ENCODE measurements at places on chromosomes 4 and X.

DNA sequence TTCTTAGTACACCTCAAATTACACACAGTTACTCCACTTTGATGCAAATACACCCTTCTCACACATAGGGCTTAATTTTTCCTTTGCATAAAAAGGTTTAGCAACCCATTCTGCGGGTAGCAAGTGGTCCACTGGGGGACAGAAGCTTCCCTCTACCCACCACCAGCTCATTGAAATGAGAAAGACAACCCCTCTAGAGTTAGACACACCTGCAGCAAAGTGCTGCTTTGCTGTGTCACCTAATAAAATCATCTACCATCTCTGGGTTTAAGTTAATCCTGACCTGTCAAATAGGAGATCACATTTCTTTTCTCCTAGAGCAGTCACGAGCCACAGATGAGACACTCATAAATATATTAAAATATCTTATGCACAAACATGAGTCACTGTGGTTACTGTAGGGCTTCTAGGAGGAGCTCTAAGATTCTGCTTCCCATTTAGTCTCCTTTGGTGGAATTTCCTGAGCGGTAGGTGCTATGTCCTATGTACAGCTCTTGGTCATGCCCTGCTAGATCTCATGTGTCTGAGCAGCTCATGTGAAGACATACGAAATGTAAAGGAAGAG, 11.9 kb downstream of the BMX start:
- DNase-seq = no peak

- DNase-seq = no peak
Measured at GRCh38 chr4:99483636-99484035, 27.2 kb upstream of the C4orf17 start.

DNA sequence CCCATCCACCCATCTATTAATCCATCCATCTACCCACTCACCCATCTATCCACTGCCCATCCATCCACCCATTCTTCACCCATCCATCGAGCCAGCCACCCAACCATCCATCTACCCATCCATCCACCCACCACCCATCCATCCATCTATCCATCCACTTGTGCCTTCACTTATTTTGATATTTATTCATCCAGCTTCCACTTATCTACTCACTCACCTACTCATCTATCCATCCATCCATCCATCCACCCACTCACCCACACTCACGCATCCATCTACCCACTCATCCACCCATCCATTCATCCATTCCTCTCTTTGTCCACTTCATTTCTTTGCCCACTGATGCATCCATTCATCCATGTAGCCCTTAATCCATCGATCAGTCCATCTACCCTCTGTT, 72.9 kb upstream of the AFAP1 start:
- no peak for DNase-seq

- DNase-seq = no peak
Measured at GRCh38 chr4:164012396-164013027, 518.0 kb downstream of the TMA16 start.

DNA sequence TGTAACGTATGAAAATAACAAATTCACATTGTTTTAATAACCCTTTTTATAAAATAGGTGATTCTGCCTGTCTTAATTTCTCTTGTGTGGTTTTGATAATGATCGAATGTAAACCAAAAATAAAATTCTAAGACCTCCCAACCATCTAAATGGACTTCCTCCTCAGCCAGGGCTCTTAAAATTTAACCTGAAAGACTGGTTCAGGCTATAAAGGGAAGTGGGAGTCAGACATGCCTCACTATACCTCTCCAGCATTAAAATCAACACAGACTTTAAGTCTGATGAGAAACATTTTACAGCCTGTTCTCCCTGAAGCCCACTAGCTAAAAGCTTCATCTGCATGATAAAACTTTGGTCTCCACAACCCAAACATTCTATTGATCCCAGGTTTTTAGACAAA, 97.6 kb upstream of the STIM2 start:
- no peak for DNase-seq

GRCh38 chrX:119482481-119483480, 14.5 kb downstream of the SLC25A5 start:
- DNase-seq = no peak

DNA sequence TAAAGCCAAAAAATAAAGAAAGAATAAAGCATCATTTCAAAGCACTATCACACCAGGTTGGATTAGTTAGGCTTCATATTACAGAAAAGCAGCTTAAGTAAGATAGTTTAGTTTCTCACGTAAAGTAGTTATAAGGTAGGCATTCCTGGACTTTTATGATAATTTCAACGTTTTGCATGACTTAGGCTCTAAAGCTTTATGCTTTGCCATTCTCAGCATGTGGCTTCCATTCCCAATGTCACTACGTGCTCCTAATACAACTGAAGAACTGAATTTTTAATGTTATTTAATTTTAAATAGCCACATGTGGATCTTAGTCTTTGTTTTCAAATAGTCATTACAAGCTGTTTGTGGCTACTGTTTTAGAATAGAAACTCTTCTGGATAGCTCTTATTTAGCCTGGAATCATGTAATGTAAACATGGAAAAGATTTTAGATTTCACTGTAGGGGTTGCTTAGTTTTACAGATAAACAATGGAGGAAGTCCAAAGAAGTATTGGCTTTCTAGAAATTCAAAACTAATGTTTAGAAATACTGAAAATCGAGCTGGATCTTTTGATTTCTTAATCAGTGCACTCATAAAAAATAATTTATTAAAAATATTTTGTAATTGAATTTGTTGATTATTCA, 710.0 kb downstream of the IL1RAPL1 start:
- no peak for DNase-seq

DNA sequence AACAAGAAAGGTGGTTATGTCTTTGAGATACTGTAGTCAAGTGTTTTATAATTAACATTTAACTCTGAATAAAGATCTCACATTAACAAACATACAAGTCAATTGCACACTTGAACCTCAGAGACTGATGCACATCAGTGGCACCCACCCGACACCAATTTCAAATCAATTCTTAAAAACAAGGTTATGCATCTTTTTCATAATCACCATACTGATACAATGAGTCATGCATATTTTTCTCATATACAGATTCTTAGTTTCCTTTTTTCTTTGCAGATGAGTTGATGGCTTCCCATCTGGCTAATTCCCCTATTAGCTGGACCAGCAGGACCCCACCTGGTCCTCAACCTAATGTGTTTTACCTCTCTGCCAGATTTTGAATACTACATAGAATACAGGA, 136.2 kb upstream of the RPL34 start:
- DNase-seq = no peak

DNA sequence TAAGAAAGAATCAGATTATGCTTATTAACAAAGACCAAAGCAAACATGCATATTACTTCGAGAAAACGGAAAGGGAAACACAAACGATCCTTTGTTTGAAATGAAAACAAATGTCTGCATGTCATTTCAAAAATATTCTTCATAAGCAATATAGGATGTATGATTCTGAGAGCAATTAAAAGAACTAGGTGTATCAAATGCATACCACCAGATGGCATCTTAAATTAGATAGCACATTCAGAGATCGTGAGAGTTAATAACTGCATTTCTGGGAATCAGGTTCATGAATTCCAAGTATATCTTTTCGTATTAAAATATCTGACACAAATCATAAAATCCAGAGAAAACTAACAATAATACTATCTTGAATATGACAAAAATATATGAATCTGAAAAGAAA, 159.5 kb downstream of the PPP3CA start:
- no peak for DNase-seq

DNA sequence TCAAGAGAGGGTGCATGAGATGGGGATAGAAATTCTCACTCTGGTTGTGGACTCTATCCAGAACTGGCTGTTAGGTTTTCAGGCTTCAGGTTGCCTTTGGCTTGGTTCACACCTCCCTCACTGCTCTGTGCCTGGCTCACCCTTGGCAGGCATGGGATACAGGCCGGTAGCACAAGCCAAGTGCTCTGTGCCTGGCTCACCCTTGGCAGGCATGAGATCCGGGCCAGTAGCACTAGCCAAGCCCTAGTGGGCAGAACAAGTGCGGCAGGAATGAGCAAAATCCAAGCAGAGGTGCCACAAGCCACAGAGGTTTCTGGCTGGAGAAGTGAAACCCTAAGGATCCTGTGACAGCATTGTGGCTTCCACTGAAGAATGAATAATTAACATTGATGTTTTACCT, 1642.3 kb downstream of the C4orf33 start:
- DNase-seq = no peak

GRCh38 chrX:129565046-129565650, 25.1 kb downstream of the OCRL start:
- DNase-seq = no peak

DNA sequence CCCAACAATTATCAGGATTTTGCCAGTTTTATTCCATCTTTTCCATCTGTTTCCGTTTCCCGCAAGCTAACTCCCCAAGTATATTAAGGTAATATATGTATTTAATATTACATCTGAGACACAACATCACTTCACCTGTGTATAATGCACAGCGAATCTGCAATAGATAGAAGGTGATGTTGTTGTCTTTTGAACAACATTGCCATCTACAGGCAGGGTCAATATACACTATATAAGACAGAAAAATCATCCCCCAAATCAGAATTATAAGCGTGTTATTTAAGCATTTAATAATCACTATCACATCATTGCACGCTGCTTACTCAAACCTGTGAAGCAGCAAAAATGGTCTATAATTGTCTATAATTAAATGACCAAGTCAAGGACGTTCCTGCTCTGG, 1115.5 kb downstream of the NLGN4X start:
- no peak for DNase-seq

GRCh38 chrX:154486396-154487207, at the start of gene UBL4A:
Gene UBL4A (minus strand): TSS chrX:154486615. CDS start chrX:154486584, 31 bp downstream.
- no peak for DNase-seq

- DNase-seq = no peak
Measured at GRCh38 chrX:39866229-39866628, 231.5 kb downstream of the BCOR start.

DNA sequence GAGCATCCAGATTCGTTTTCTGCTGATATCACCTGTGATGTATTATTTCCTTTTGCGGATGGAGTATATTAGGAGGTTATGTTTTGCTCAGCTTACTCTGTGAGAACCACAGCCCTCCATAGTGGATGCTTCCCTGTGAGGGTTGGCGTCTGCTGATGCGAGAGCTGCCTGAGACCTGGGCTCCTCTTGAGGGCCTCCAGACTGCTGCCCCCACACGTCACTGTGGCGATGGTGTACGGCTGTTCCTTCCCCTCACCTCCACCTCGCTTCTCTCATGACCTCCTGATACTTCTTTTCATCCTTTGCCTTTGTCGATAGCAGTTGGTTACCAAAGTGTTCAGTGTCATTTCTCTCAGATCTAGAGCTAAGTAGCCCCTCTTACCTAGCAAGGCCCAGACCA, 71.7 kb downstream of the TNIP2 start:
- no peak for DNase-seq

- no peak for DNase-seq
Measured at GRCh38 chrX:34901761-34902160, 40.8 kb upstream of the FAM47B start.

DNA sequence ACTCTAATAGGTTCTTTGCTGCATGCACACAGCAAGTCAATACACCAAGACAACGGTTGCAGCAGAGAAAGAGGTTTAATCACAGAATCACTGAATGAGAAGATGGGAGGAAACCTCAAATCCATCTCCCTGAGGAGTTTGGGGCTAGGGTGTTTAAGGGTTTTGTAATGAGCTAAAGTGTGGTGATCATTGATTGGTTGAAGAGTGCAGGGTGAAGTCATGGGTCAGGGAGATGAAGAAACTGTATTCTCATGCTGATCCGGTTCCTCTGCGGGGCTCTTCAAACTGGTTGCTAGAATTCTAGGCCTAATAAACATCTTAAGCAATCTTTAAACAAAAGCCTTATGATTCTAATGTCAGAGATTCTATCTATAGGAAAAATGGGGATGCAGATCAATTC, 432.5 kb upstream of the FAM47C start:
- DNase-seq = no peak

GRCh38 chrX:110248578-110248977, 69.3 kb downstream of the AMMECR1 start:
- no peak for DNase-seq

GRCh38 chr4:24212642-24213041, 322.8 kb upstream of the PPARGC1A start:
- DNase-seq = no peak

DNA sequence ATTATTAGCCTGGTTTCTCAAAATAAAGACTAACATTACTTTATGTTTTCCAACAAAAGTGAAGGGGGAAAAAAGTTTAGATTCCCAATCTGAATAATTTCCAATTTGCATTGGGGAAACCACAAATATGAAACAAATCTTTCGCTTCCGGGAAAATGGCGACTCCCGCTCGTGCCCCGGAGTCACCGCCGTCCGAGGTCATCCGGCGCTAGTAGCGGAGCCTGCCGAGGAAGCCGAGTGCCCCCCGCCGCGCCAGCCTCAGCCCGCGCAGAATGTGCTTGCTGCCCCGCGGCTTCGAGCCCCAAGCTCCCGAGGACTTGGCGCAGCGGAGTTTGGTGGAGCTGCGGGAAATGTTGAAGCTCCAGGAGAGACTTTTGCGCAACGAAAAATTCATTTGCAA, 75.0 kb upstream of the TMPRSS11A start:
- DNase-seq = no peak

GRCh38 chrX:143455046-143455445, 62.2 kb downstream of the SPANXN3 start:
- DNase-seq = no peak
